ENCODE measurements at places on chromosomes 7 and 10.
A peak's percentile ranks its signal among the peaks of the same experiment; 100 is the strongest.

- DNase-seq, result no peak
Measured at GRCh38 chr10:72252972-72253371, 20.8 kb upstream of the DDIT4 start.

GRCh38 chr10:33134011-33134751 is 176.2 kb upstream of the ITGB1 start:
- peak; percentile 80 for DNase-seq

DNA sequence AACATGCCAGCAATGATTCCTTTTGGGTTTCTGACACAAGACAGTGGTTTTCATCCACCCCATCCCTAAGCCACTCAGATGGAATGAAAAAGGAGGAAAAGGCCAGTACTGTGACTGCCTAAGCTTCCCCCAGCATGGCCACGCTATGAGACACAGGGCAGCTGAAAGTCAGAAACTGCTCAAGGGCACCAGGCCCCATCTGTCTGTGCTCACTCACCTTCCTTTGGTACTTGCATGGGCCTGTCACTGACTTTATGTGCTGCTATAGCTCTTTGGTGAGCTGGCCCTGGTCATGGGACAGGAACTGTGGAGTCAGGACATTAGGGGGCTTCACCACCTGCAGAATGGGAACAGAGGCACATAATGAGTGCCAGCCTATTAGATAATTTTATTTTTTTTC is 21.2 kb upstream of the ACSM6 start:
- no peak for DNase-seq

- DNase-seq, result no peak
Measured at GRCh38 chr10:103868200-103868599, 12.8 kb upstream of the SH3PXD2A start.

- no peak for DNase-seq
Measured at GRCh38 chr10:94673614-94674321, 9.8 kb upstream of the CYP2C18 start.

GRCh38 chr10:110461088-110461487 is 36.6 kb upstream of the DUSP5 start:
- no peak for DNase-seq

DNA sequence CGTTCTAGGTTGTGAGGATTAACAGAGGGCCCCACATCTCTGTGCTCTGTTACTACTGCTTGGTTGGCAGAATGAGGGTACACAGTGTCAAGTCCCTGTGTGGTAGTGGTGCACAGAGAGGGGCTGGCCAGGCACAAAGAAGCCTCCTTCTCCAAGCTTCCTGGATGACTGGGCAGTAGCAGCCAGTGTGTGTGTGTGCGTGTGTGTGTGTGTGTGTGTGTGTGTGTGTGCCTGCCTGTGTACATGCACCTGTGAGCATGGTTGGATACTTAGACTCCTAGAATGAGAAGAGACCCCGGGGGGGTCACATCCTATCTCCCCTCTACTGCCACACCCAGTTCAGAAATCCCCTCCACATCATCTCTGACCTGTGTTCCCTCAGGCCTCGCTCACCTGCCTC is 146.7 kb upstream of the UNC5B start:
- DNase-seq, result no peak

- DNase-seq, result no peak
Measured at GRCh38 chr7:28595801-28596200, 183.5 kb downstream of the CREB5 start.

- no peak for DNase-seq
Measured at GRCh38 chr10:97175586-97175985, 10.2 kb downstream of the SLIT1 start.
